AG04450 (cell line): ENCODE measurements at places on chromosomes 13 and 19. TPM values are rescaled to one million over a fixed set of nuclear protein-coding genes. Genes with fewer than 3 reads are reported as not detected.

- no peak for DNase-seq
These were observed 28.5 kb upstream of the PSPC1 start for GRCh38 chr13:19810996-19811881.

DNA sequence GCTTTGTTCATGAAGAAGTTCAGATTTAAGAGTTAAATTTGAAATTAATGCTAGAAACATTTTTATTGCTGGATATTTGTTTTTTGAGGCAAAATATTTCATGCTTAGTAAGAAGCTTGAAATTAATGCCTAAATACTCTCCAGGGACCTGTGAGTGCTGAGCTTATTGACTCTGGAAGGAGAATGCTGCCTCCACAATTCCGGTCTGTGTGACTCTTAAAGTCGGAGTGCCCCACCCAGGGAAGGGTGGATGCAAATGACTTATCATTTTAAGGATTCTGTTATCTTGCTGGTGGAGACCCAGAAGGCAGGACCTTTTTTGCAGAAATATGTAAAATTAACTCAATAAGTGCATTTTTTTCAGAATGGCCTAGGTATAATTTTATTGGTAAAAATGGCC lies 143.8 kb upstream of the RXFP2 start:
- no peak for DNase-seq

DNA sequence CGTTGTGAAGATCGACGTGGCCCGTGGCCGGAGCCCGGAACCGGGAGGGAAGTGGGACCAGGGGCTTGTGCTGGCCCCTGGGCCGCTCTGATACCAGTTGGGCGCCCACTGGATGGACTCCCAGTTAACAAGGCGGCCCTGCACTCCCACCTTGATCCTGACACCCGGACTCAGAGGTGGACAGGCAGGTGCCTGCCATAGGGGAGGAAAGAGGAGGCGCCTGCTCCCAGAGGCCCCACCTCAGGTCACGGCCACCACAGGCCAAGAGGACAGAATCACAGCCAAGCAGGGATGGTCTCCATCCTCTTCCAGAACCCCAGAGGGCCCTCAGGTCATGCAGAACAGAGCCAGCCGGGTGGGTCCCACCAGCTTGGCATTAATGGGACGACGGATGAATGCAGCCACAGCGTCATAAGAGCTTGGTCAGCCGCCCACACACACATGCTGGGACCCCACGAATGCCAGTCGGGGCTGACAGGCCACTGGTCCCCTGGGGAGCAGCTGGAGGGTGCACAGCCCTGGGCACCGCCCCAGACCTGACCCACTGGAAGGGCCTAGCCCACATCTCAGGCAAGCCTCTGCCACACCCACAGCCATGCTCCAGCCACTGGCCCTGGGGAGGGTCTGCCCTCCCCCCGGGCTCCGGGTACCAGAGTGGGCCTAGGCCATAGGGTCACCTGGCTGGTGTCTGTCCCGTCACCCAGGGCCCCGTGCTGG lies 9.6 kb upstream of the KLF16 start:
- no peak for DNase-seq

DNA sequence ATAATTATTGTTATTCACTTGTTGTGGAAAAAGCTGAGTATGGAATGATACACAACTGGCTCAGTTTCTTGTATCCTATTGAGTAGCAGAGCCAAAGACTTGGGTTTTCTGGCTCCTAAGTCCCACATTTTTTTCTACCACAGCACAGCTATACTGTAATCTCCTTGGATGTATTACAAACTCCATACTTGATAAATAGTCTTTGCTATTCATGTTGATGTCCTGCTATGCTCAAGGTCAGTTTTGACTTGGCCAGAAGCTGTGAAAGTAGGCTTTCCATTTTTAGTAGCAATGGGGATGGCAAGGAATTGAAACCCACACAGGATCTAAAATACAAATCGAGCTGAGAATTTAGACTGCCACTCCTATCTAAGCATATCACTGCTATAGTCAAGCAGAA lies 79.1 kb downstream of the B3GLCT start:
- no peak for DNase-seq

TJP3 gene
- polyA plus RNA-seq = not detected in 2 replicates

DNA sequence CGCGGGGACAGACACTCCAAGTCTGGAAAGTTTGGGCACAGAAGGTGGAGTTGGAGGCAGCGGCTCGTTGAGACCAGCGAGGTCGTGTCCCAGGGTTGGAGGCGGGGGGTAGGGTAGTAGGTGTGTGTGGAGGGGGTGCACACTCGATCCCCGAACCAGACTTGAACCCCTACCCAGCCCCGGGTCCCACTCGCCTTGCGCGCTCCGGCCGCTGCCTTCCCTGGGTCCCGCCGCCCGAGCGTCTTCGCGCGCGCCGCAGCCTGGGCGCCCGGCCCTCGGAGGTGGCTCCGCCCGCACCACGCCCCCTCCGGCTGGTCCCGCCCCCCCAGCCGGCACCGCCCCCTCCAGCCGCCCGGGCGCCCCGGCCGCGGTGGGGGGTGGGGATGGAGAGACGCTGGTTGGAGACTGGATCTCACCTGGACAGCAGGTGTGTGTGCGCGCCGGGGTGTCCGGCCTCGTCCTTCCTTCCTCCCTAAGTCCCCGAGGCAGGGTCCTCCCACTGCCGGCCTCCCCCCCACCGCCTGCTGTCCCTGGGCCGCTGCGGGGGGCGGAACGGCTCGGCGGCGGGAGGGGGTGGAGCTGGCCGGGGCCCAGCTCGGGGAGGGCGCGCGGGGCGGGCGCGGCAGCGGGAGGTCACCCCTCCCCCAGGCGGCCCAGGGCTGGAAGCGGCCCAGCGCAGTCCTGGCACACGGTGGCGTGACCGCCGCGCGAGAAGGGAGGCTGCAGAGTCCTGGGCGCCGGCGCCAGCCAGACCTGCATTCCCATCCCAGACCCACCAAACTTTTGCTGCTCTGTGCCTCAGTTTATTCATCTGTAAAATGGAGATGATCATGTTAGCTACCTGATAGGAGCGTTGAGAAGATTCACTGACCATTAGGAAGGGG lies at the start of gene KANK2:
KANK2 (minus strand) TSS at position 255 of the 884 bp plus-strand sequence. CDS start 3,034 bp downstream, outside the sequence.
- no peak for DNase-seq

DNA sequence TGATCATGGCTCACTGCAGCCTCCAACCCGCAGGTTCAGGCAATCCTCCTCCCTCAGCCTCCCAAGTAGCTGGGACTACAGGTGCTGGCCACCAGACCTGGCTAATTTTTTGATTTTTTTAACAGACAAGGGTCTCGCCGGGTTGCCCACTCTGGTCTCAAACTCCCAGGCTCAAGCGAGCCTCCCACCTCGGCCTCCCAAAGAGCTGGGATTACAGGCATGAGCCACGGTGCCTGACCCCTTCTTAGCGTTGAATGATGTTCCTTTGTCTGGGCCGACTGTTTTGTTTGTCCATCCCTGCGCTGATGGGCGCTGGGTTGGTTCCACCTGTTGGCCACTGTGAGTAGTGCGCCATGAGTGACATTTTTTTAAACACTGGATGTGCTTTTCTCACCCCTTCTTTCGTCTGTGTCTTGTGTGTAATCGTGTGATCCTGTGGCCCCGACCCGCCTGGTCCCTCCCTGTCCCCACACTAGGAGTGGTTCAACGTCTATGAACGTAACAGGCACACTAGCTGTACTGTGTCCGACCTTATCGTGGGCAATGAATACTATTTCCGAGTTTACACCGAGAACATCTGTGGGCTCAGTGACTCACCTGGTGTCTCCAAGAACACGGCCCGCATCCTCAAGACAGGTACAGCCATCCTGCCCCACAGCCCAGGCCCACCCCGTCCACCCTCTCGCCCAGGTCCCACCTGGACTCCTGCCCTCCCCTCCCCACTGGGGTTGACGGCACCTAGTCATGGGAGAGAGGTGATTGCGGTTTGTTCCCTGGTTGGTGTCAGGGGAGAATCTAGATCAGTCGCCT lies 15.0 kb upstream of the EMC10 start:
- peak; percentile 29 for DNase-seq

DUS3L gene
- polyA plus RNA-seq = 7.8 and 8.0 TPM in 2 replicates

DNA sequence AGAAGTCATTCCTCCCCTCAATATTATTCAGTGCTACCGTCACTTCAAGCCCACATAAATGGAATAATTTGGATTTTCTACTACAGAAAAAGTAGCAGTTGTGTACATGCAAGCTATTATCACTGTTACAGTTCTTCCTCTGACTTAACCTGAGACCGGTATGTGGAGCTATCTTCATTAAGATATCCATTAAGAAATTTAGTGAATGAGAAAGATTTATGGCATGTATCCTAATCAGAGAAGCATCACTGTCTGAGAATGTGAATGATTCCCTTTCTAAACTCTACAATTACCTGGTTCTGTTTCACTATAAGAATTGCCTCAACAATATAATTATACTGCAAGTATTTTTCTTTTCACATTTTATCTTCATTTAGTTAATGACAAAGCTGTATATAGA lies 278.7 kb downstream of the KLF5 start:
- no peak for DNase-seq

POMP gene
- 89.6 and 117 TPM in 2 replicates for polyA plus RNA-seq

GRCh38 chr19:10816691-10817090 lies 19.3 kb downstream of the TMED1 start:
- no peak for DNase-seq

CEACAM21 gene
- polyA plus RNA-seq = not detected in 2 replicates

DNA sequence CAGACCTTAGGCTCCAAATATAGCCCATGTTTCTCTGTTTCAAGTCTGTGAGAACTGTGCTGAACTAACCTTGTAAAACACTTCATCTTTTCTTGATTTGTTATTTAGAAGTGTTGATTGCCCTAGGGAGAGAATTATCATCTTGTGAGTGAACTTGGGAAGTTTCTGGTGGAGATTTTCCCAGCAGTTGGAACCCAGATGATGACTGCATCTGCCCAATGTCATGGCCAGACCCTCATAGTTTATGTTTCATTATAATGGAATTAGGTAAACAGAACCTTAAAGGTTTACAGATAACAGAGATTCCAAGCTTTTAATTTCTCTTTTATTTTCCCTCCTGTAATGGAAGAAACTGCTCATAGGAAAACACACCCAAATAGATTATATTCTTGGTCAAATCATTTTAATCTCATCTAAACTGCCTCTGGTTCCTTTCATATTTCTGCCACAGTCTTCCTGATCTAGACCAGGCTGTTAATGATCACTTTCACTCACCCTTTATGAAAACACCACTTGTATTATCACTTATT lies 569.1 kb downstream of the KCTD12 start:
- DNase-seq = no peak

POGLUT2 gene
- 17.8 and 24.8 TPM in 2 replicates for polyA plus RNA-seq

GRCh38 chr13:60242043-60242595 lies 78.4 kb upstream of the DIAPH3 start:
- no peak for DNase-seq

TEX26 gene
- 0.09 TPM in 1 of 2 replicates, not detected in the other for polyA plus RNA-seq

HSH2D gene
- polyA plus RNA-seq = not detected in 2 replicates

GRCh38 chr19:4803736-4804695 lies 12.5 kb downstream of the FEM1A start:
- DNase-seq = no peak

DNA sequence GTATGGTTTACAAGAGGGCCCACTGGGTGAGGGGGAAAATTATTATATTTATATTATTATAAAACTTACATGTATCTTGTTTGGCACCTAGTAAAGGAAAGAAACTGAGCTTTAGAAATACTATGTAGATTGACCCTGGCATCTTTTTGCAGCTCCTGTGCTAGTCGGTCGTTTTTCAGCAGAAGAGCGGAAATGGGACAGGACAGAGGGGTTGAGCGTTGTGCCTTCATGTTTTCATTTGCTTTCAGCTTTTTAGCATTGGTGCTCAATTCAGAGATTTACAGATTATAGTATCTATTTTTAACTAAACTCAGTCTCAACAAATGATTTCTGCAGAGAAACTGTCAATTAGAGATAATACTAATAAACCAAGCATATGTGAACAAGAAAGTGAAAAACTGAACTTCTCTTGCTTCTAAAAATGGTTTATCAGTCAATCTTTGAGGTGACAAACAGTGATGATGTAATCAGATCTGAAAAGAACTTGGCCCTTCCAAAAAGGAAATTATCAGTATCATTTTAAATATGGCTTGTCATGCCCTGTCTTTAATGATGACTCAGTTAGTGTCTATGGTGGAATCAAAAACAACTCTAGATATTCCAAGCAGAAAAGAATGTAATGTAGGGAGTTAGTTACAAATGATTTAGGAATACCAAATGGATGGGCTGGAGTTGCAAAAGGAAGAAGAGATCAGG lies 56.9 kb upstream of the KCTD4 start:
- DNase-seq = no peak

DNA sequence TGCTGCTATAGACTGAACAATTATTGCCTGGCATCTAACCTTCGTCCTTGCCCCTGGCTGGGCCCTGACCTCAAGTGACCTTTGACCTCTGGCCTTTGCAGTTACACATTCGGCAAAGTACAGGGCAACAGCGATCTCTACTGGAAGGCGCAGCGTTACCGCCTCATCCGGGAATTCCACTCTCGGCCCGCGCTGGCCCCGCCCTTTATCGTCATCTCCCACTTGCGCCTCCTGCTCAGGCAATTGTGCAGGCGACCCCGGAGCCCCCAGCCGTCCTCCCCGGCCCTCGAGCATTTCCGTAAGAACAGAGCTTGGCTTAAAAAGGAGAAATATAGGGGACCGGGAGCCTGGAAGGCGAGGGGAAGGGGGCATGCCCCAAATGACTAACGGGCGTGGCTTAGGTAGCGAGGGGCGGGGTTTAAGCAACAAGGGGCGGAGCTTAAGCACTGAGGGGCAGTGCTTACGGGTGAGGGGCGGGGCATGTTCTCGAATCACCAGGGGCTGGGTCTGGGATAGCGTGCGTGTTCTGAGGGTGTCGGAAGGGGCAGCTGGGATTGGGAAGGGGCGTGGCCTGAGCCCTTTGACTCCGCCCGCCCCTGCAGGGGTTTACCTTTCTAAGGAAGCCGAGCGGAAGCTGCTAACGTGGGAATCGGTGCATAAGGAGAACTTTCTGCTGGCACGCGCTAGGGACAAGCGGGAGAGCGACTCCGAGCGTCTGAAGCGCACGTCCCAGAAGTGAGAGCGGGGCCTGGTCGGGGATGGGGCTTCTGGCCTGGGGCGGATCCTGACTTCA lies 52.7 kb downstream of the TRPM4 start:
- no peak for DNase-seq

GRCh38 chr19:47019431-47020041 lies at the start of gene NPAS1:
Gene NPAS1, plus strand, starts transcription at chr19:47019837. Its CDS starts 1,211 bp downstream, at chr19:47021048.
- DNase-seq = no peak
